COLO829 (cell line): ENCODE measurements at places on chromosomes 5 and 9.

GRCh38 chr5:138702166-138703077, 50.8 kb upstream of the CTNNA1 start:
- DNase-seq = no peak

GRCh38 chr9:89810431-89810830, 205.6 kb downstream of the GADD45G start:
- no peak for DNase-seq

DNA sequence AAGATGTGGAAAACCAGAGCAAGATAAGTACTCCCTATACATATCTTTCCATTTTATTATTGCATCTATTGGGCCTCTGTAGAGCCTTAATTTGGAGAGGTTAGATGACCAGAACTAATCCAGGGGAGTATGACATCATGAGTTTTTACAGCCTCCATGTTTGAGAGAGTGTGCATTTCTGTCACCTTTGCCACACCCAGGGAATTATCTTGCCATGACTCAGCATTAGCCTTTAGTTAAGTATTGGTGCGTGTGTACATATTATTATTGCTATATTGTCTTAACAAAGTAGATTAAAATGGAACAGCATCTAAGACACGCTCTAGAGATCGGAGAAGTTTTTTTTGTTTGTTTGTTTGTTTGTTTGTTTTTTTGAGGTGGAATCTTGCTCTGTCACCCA, 27.6 kb downstream of the DIMT1 start:
- no peak for DNase-seq

DNA sequence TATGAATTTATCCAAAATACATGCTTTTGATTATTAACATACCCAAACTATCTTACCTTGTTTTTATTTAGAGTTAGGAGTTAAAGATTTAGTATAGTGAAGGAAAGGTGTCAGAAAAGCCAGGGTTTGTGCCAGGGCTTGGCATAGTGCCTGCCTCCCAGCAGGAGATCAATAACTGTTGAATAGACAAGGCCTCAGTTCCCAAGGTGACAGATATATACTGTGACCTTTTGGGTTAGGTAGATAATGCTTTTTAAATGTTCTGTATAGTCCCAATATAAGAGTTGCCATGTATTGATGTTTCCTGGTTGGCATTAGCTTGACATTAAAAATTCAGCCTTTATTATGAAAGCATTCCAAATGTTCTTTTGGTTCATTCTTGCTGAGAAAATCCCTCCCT, 121.8 kb downstream of the MCTP1 start:
- DNase-seq = no peak

DNA sequence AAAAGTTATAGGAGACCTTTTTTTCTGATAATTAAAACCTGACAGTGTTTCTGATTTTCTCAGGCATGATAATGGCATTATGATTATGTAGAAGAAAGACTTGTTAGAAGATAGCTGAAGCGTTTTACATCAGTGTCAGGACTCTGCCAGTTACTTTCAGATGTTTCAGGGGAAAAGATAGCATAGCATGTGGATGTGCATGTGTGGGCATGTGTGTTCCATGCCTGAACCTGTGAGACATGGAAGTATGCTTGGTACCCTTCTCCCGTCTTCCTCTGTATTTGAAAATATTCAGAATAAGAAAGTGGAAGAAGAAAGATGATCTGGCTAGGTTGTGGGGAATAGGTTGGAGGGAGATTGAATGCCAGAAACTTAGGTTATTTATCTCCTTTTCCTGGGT, 113.1 kb upstream of the PCAT7 start:
- DNase-seq = no peak

DNA sequence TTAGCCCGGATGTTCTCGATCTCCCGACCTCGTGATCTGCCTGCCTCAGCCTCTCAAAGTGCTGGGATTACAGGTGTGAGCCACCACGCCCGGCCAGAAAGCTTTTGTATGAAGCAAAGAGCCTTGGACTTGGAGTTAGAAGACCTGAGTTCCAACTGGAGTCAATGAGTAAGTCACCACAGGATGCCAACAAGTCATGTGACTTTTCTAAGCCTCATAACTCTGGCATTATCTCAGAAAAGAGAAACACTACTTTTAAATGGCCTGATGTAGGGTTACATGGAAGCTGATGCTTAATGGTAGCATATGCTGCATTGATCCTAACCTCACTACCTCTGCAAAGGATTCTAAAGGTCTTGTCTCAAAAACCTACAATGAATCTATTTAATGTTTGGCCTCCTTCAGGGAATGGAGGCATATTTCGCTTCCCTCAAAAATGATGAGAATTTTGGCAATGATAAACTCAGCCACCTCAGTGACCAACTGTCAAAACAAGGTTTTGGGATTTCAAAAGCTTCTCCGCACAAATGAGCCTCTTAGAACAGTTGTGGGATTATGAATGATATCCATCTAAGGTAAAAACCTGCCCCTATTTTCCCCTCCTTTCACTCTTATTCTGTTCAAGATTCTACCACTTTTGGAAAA, 236.8 kb downstream of the ACTL7B start:
- no peak for DNase-seq

DNA sequence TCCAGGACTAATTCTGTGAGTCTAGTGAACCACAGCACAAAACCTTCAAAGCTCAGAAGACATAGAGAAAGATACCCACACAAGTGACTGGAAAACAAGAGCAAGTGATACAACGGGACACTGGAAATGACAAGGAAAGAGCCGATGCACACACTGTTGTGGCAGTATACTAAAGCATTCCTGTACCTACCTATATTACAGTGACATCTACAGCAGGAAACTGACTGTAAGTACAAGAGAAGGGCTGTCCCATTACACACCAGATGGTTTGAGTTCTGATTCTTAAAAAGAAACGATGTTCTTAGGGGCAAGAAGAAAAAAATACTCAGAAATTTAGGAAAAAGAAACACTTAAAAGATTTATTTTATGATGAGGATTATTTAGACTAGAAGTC, 18.5 kb downstream of the TMEM245 start:
- DNase-seq = no peak

DNA sequence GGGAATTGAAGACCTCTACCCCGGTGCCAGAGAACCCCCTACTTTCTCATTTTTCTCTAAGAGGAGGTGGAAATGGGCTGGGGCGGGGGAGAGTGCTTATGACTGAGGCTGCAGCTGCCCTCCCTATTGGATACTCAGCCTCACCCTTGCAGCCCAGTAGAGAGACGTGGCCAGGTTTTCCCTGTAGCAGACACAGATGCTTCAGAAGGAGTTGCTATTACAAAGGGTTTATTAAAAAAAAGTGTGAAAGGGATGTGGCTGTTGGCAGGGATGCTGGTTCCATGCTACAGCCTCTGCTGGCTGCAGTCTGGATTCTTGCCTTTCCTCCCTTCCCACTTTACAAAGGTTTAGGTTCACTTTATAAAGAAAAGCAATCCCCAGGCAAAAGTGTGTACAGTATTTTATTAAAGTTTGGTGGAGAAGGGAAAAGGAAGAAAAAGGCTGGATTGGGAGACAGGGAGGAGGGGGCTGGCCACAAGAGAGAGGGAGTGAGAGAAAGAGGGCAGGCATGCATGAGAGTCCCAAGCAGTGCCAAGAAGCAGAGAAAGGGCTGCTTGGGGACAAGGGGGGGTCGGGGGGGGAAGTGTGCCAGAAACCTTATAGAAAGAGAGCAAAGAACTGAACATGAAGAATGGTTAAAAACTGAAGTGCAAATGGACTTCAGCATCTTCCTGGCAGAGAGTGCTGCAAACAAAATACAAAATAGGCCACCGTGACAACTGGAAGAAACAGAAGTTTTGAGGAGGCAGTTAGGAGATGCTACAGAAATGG, 29.5 kb upstream of the NFIB start:
- no peak for DNase-seq

GRCh38 chr5:96220610-96221390, 212.2 kb downstream of the PCSK1 start:
- no peak for DNase-seq

GRCh38 chr9:98288881-98289280, 33.4 kb upstream of the TBC1D2 start:
- no peak for DNase-seq

DNA sequence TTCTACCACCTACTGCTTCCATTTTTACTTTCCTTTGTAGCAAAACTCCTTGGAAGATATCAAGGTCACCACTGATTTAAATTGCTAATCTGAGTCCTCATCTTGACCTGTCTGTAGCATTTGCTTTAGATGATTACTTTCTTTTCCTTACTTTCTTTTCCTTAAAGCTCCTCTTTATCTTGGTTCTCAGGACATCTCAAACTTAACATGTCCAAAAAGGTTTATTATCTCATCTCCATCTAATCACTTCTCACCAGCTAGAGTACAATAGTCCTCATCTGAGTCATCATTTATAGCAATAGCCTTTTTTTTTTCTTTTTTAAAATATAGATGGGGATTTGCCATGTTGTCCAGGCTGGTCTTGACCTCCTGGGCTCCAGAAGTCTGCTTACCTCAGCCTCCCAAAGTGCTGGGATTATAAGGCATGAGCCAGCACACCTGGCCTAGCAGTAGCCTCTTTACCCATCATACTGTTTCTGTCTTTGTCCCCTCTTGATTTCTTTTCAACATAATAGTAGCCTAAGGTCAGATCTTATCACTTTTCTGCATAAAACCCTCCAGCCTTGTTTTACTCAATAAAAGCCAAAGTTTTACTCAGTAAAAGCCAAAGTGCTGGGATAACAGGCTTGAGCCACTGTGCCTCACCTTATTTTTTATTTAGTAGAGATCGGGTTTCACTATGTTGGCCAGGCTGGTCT, 32.9 kb upstream of the GPR21 start:
- no peak for DNase-seq

GRCh38 chr5:36934740-36935356, 58.3 kb downstream of the NIPBL start:
- no peak for DNase-seq

DNA sequence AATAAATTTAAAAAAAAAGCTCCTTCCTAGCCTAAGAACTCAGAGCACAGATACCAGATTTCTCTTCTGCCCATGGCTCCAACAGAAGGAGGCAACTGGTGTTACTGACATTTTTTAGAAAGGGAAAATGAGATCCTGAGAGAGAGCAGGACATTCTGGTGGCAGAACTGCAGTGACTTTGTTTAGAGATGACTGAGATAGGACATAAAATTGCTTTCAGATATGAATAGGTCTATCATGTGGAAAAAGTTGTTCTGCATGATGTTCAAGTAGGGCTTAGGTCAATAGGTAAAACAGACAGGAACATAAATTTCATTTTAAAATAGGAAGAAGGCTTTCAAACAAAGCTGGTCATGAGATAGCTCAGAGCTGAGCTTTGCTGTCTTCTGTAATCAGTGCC, 49.6 kb downstream of the NIPAL4 start:
- no peak for DNase-seq

- DNase-seq = no peak
Observed at GRCh38 chr5:176803943-176804498, 6.3 kb upstream of the UNC5A start.

DNA sequence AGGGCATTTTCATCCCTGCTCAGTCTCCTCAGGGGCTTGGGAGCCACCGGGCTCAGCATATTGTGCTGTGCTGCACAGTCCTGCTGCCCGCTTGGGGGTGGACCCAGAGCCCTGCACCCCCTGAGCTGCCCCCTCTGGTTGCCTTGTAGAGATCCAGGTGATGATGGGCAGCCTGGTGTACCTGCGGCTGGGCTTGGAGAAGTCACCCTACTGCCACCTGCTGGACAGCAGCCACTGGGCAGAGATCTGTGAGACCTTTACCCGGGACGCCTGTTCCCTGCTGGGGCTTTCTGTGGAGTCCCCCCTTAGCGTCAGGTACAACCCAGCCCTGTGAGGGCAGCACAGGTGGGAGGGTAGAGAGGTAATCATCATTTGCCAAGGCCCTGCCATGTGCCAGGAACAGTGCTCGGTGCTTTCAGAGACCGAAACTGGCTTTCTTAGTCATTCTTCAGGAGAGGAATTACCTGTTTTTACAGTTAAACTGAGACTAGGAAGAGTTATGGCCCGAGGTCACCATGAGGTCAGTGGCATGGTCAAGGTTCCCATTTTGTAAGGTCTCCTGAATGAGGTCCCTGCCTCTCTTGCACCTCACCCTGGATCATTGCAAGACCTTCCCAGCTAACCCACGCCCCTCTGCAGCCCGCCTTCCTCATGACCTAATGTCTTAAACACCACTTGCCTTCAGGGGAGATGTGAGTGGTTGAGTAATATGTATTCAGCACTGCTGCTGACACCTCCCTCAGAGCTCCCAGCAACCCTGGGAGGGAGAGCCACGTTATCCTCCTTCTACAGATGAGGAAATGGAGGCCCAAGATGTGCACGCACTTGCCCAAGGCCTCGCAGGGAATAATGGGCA, 7.5 kb downstream of the NHP2 start:
- DNase-seq = no peak

- no peak for DNase-seq
Observed at GRCh38 chr9:18673179-18673578, 199.2 kb downstream of the ADAMTSL1 start.

- no peak for DNase-seq
Observed at GRCh38 chr5:132427281-132428146, 58.0 kb downstream of the SLC22A5 start.

- DNase-seq = no peak
Observed at GRCh38 chr5:173745123-173745522, 128.7 kb upstream of the BOD1 start.

DNA sequence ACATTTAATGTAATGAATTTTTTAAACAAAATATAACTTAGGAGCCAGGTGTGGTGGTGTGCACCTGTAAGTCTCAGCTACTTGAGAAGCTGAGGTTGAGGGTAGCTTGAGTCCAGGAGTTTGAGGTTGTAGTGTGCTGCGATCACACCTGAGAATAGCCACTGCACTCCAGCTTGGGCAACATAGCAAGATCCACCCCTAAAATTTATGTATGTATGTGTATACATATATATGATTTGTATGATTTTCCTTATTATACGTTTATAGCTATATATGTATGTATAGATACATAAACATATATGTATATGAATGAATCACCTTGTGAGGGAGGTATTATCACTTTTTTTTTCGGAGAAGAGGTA, 653 bp upstream of the CCNI2 start:
- DNase-seq = no peak

GRCh38 chr9:121790841-121791240, 139.4 kb downstream of the DAB2IP start:
- no peak for DNase-seq

DNA sequence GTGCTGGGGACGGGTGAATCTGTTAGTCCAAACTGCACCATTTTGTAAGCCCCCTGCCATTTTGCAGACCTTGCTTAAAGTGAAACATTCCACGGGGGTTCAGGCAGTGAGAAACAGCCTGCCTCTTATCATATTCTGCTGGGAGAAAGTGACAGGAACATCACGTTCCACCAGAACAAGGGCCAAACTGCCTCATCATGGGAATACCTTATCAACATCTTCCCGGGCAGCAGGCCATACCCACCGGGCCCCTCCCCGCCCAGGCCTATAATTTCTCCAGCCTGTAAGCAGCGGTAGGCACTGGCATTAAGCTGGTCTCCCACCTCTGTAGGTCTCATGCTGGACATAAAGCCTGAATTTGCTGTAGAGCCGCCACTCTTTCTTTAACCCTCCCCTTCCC, 1.5 kb upstream of the CFAP77 start:
- no peak for DNase-seq

DNA sequence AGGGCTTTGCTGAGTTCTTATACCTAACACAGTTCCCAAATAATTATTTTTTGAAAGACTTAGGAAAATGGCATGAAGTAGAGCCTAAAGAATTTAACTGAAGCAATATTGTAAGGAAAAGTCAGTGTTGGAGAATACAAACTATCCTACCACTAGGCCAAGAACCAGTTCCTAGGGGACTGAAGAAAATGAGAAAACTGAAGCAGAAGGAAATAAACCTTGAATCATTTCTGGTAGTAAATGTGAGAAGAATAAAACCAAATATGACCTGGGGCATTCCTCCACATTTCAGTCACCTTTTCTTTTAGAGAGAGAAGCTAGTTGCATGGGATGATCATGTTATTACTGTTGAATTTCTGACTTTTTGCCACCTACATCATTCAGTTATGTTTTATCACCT, 1393.9 kb upstream of the C9orf72 start:
- DNase-seq = no peak
